Left renal cortex interstitium (tissue), 4 donors: ENCODE measurements at places on chromosomes 12 and 14.
A peak's percentile ranks its signal among the peaks of the same experiment; 100 is the strongest.

GRCh38 chr12:16833376-16834015 is 227.5 kb upstream of the LMO3 start:
- DNase-seq = no peak

DNA sequence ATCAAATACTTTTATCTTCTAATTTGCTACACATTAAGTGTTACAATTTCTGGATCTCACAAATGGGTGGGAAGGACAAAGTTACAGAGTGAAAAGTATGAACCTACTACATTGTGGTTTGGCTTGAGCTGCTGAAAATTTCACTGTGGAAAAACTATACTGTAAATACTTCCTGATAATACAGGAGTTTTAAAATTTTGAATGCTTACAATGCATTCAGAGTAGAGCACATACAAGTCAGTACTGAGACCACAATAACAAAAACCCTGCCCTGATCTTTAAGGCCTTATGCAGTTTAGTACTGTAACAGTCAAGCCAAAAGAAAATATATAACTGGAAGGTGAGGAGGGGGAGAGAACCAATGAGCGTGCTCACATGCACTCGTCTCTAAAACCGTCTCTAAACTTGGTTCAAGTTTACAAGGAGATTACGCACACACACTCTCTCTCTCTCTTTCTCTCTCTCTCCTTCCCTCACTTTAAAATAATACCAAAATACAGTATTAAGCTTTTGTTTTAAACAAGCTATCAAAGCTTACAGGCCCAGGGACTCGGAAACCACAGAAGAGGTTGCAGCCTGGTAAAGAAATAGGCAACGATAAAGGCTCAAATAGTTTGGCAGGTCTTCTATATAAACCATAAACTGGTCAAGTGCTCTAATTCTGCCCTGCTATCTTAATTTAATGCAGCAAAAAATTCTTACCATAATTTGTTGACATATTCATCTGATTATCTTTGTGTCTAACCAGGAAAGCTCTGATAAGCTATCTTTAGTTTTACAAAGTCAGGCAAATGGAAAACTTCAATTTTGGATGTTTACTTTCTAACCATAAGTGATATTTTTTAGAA is 58.0 kb downstream of the ATF7 start:
- no peak for DNase-seq

DNA sequence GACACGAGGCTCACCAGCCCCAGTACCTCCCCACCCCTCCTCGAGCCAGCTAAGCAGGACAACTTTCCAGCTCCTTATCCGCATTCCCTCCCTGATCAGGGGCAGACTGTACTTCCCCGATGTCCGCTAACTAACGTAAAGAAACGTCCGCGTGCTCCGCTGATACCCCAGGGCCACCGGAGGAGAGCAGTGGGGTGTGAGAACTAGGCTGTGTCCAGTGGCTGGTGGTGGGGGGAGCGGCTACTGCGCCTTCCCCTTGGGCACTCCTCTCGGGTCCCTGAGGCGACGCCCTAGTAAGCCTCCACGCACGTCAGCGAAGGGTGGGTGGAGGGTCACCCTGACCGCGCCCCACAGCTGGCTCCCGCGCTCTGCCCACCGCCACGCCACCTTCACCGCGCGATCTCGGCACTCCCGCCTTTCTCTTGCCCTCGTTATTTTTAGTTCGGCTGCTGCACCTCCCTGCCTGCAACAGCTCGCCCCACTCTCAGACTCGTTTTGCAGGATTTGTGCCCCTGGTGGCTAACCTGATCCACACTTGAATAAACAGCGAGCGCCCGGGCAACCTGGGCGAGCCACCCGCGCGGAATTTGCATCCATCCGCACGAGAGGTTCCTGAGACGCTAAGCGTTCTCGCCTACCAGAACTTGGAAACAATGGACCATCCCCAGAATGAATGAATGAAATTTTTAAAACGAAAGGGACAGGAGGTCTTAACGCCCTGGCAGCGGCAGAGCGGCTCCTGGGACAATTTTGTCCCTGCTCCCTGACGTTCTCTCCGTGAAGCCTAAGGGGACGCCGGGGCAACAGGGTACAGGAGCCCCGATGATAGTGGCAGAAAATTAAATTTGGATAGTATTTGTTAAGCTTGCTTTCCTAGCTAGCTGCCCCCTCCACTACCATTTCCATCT is 6.9 kb upstream of the BMP4 start:
- peak; percentile 48 for DNase-seq

DNA sequence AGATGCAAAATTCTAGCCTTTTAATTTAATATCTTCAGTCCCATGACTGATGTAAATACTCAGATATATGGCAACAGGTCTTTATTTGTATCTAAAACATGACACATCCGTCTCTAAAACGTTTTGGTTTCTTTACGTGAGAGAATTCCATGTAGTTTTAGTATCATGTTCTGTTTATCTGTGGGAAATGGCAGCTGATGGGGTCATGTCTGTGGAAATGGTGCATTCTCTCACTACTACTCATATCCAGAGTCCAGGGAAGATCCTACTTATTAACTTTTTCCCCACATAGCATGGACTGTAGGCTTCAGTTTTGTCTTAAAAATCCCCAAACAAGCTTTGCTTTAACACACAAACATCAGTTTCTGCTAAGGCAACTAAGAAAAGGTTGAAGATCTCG is 53.8 kb downstream of the SPTLC2 start:
- DNase-seq = no peak

DNA sequence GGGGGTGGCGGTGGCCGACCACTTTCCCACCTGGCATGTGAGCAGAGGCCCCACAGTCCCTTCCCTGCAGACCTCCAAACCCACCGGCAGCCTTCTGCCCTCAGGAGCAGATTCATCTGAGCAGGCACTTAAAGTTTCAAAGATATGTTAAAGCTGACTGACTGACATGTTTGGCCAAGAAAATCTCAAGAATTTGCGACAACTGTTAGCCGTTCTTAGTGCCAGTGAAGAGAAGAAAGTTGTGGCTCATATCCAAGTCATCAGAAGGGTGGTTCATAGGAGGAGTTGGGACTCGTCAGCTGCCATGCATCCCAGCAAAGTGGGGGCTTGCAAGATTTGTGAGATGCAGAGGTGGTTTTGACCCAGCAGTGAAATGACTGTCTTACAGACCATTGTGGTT is 27.2 kb downstream of the ELK3 start:
- DNase-seq = no peak

GRCh38 chr12:91003737-91004136 is 1.0 kb downstream of the EPYC start:
- no peak for DNase-seq

DNA sequence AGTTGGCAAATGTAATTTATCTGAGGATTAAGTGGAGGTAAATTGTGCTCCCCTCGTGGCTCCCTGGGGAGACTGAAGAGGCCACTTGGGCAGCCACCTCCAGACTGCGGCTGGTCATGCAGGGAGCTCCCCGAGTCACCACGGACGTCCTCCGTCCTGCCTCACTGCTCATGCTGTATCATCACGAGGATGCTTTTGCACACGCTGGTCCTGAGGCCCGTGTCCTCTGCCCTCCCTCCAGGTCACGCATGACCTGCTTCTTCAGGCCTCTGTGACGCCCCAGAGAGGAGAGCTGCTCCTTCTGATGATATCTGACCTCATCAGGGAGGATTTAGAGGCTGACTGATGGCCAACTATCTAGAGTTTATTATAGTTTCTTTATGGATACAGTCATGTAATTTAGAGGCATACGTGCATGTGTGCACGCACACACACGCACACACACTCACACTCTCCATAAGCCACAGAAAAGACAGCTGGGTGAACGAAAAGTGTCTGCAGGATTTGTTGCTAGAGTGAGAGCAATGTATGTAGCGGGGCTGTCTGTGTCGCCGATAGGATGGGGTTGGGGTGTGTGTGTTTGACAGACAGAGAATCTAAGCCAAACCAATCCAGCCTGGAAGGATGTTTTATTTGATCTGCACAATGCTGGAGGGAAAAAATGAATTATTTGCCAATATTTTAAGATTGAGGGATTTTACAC is 160.0 kb downstream of the ADGRD1 start:
- DNase-seq = no peak

- DNase-seq = no peak
Measured at GRCh38 chr12:52278575-52279421, 4.4 kb downstream of the KRT86 start.

DNA sequence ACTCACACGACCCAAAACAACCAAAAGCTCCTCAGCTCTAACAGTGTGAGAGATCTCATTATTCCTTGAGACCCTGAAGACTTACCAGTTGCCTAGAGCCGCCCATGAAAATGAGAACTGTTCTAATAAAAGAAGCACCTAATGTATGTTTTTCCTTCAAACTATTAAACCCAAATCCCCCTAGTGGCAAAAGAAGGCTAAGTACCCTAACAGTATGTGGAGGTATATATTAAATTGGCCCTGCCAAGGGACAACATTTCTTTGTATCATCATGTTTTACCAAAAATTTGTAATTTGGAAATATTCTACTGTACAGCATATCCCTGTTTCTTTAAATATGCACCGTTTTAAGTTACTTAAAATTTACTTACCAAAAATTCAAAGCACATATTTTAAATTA is 38.0 kb upstream of the PPFIA2 start:
- no peak for DNase-seq

DNA sequence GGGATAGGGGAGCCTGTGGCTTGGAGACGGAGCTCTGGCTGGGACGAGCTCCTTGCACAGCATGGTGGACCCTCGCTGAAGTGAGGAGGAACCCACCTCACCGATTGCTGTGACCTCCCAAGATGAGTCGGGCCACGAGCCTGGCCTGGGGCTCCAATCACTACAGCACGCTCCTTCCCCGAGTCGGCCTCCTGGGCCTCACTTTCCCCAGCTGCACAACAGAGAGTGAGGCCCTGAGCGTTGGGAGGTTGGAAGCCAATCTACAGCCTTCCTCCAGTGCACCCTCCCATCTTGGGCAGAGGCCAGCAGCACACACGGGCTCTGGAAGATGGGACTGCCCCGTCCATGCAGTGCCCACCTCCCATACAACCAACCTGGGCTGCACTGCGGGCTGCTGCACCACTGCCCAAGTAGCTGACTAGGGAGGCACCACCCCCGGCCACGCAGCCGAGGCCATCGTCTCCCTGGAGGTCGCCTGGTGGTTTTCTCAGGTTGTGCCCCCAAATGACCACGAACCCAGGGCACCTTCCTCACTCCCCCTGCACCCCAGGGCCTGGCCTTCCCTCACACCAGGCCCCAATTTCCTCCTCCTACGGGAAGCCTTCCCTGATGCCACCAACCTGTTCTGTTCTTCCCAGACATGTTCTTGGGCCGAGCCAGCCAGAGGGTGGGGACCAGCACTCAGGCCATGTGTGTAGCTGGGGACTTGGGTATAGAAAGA is 152.3 kb upstream of the C14orf180 start:
- DNase-seq = no peak

DNA sequence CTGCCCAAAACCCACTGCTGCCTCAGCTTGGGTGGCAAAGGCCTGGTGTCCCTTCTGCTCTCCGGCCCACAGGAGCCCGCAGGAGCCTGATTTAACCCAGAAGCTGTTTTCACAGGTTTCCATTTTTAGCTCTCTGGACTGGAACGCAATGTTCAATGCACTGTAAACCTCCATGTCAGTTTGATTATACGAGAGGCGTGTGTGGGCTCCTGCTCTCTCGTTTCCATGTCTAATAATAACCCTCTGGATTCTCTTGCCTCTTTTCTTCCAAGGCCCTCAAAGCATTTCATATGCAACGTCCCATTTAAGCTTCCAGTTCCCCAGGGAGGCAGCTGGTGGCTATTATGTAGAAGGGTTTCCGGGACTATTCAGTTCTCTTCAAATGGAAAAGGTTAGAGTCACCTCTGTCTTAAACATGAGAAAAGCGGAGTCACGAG is 161.1 kb downstream of the SUDS3 start:
- DNase-seq = no peak

DNA sequence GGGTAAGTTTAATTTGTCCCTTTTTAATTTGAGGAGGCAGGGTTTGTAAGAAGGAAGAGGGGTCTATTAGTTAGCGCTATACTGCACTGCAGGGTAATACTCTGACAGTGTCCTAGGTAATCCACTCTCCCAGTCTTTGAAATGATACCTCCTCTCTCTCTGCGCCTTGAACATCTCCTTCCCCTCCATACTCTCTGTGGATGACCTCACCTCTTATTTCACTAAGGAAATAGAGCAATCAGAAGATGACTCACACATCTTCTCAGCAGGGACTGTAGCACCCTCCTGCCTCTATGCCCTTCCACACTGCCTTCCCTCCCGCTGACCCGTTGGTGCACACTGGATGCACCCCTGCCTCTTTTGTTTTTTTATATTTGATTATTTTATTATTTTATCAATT is 94.2 kb downstream of the GRIP1 start:
- no peak for DNase-seq

- no peak for DNase-seq
Measured at GRCh38 chr14:68372368-68372767, 420.5 kb downstream of the ZFP36L1 start.

DNA sequence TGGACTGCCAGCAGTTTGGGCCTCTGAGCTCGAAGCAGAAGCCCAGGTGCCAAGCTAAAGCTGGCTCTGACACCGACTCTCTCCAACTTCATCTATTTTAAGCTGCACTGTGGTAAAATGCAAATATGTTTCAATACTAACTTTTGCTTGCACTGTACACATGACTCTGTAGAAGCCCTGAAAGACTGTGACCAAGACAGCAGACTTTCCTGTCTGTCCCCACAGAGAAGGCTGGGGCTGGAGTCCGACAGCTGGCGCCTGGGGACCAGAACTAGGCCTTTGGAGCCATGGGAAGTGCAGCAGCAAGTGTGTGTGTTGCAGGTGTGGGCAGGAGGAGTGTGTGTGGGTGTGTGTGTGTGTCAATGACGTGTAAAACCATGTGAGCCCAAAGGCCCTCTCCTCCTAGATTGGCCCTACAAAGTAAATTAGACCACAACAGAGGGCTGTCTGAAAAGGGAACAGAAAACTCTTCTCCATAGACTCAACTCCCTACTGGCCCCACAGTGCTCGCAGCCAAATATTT is 16.4 kb upstream of the RAB35 start:
- no peak for DNase-seq

DNA sequence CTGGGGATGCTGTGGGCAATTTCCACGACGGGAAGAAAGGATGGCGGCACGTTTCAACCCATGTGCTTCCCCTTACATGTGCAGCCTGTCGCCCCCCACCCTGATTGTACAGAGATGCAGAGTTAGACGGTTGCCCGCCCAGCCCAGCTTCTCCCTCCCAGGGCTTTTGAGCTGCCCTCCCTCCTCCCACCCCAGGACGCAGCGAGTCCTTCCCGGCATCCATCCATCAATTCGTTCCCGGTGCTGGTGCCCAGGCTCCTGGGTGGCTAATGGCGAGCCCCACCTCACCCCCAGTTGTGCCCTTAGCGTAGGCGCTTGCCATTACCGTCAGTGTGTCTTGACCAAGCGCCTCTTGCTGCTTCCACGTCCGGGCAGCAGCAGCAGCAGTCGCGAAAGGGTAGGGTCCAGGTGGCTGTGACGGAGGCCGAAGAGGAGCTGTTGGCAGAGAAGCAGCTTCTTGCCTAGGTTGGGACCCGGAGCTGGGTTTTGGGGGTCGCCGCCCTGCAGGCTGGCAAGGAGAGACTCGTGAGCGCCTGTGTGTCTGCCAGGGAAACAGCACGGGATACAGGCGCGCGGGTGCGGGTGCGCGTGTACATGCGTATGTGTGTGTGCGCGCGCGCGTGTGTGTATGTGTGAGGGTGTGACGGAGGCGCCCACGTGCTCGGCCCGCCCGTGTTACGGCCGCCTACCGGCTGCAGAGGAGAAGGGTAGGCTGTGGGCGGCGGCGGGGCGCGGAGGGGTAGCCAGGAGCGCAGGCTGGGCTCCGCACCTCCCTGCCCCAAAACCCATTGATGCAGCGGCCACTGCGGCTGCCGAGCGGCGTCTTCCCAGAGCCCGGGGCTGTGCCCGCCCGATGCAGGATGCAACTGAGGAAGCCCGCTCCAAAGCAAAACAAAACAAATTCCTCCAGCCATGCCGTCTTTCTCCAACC is at the start of gene SLC6A15:
Gene SLC6A15, minus strand, starts transcription at position 602 of the 931 bp plus-strand sequence. CDS start 20,679 bp downstream, outside the sequence.
- no peak for DNase-seq
